ENCODE measurements at places on chromosomes 12 and 14.

GRCh38 chr12:88985011-88985410, 367.3 kb downstream of the DUSP6 start:
- no peak for DNase-seq

- DNase-seq, result no peak
These were observed 9.3 kb downstream of the PEBP1 start for GRCh38 chr12:118145113-118145797.

DNA sequence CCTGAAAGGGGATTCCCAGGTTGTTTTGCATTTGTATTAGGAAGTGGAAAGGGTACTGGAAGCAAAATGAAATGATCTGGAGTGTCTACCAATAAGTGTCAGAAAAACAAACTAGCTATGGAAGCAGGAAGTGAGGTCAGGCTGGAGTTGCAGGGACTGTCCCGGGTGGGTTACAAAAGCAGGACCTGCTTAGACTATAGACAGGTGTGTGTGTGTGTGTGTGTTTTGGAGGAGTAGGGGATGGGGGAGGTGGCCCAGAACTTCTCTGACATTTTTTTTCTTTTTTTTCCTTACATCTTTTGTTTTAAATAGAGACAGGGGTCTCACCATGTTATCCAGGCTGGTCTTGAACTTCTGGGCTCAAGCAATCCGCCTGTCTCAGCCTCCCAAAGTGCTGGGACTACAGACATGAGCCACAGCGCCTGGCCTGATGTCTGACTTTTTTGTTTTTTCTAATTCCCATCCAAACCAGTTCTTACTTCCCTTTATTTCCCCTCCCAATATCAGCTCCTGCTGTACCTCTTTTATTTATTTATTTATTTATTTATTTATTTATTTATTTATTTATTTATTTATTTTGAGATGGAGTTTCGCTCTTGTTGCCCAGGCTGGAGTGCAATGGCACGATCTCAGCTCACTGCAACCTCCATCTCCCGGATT, 512 bp upstream of the RND1 start:
- DNase-seq, result no peak

DNA sequence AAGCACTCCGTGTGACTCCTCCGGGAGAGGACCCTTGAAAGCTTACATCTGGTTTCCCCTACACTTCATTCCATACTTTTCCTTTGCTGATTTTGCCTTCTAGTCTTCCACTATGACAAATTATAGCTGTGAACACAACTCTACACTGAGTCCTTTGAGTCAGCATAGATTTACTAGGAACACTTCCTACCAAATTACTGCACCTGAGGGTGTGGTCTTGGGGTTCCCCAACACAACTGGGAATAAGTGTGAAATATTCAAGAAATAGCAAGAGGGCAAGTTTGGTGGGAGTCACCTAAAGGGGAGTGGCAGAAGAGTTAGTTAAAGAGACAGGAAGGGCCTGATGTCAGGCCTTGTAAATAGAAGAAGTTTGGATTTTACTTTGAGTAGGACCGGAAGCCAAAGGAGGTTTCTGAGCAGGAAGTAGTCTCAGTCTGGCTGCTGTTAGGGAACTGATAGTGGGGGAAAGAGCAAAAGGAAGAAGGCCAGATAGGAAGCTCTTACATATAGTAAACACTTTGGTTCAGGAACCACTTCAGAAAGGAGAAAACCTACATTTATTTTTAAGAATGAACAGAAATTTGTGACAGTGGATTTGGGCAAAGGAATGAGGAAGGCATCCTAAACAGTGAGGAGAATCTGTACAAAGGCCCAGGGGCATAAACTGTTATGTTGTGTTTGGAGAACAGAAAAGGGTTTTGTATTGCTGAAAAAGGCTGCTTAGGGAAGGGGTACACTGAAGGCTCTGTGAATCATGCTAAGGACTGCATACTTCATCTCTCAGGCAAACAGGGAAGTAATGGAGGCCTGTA, 14.2 kb downstream of the SEL1L start:
- DNase-seq, result no peak

GRCh38 chr14:102233081-102233480, 71.9 kb downstream of the MOK start:
- DNase-seq, result no peak

DNA sequence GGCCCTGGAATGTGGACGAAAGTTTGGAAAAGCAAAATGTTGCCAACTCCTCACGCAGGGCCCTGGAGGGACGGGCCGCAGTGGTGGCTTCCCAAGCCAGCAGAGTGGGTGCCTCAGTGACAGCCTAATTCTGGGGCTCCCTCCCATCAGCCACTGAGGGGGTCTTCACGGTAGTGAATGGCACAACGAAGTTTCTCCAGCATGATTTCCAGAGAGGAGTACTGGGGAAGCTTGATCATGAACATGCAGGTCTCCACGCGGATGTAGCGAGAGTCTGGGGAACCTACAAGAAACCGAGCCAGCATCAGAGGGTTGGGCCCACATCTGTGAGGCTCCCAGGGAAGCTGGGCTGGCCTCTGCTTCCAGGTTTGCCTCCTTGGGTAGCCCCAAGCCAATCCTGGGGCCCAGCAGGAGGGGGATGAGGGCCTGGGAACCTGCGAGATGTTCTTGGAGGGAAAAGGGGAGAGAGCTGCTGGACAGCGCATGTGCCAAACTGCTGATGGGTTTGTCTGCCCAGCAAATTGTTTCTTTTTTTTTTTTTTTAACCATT, 37.0 kb downstream of the TRAFD1 start:
- DNase-seq, result no peak

- no peak for DNase-seq
These were observed 57.2 kb upstream of the JDP2 start for GRCh38 chr14:75370416-75371205.

DNA sequence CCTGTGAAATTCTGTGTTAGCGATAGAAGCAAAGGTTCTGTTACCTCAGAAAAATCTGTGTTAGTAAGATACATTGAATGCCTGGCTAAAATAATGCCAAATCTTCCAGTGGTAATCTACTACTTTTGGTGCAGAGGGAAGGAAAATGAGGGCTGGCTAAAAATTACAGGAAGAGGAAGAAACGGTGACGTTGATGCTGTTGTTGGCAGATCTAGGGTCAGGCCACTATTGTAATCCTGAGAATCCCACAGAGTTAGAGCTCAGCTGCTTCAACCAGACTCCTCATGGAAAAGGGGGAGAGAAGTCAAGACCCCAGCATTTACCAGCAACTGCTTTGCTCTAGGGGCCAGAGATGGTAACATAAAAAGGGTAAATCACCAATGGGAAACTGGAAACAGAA, 145.1 kb downstream of the PPM1H start:
- no peak for DNase-seq

DNA sequence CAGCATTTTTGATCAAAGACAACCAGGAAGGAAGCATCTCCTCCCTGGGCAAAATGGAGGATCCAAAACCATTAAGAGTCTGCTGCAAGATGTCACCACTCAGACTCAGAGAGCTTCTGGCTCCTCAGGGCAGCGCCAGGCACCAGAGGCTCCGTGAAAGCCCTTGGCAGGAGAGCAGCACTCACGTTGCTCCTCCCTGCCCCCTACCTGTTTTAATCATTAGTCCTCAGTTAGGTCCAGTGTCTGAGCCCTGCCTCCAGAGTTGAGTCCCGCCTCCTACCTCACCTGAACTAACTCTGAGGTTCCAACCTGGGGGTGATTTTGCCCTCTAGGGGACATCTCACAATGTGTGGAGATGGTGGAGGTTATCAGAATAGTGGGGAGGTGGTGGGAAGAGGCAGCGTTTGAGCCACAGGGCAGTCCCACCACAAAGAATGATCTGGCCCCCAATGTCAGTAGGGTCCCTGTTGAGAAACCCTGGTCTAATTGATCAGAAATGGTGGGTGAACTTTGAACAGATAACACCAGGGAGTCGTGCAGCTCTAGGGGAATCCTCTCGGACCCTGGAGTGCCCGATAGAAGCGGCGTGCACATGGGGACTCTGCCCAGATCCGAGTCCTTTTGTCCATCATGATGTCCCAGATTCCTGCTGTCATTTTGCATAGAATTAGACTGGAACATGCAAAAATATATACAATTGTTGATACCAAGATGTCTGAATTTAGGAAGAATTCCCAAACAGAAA, 156.7 kb upstream of the DIO3 start:
- no peak for DNase-seq

- DNase-seq, result no peak
These were observed 170.8 kb downstream of the RPL10L start for GRCh38 chr14:46480817-46481216.

DNA sequence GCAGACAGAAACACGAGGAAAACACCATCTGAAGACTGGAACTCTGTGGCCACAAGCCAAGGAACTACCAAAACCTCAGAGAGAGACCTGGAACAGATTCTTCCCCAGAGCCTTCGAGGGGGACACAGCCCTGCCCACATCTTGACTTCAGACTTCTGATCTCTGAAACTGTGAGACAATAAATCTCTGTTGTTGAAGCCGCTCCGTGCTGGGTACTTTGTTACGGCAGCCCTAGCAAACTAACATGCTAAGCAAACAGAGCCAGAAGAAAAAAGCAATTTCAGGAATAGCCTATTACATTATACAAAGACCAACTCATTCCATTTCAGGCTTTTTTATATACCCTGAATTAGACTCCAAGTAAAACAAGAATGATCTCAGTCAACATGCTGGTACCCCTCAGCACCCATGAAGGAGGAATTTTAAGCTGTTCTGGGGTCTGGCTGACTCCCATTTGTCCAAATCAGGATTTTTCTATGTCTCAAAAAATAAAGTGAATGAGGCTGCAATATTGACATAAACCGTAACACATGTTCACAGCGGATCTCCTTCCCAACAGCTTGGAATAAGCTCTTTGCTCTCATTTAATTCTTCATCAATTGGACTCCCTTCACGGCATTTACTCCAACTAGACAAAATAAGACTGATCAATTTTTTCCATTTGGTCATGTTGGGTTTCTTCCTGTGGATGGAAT, 190.1 kb downstream of the FOXN3 start:
- no peak for DNase-seq

DNA sequence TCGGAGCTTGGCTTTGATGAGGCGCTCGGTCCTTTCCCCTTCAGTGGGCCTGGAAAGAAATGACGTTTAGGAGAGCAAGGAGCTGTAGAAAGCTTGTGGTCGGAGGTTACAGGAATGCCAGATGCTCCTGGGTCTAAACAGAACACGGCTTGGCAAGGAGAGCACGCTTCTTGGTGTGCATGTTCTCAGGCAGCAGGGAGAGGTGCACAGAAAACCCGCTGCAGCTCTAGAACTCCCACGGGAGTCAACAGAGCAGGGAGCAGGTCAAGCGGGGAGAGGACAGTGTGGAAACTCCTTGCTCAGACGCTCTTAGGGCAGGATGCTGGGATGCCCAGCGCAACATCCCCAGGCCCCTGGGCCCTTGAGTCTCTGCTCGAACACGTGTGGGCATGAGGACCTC, 51.0 kb downstream of the SSH1 start:
- DNase-seq, result no peak

GRCh38 chr12:4036671-4037271, 163.6 kb upstream of the PARP11 start:
- DNase-seq, result no peak

DNA sequence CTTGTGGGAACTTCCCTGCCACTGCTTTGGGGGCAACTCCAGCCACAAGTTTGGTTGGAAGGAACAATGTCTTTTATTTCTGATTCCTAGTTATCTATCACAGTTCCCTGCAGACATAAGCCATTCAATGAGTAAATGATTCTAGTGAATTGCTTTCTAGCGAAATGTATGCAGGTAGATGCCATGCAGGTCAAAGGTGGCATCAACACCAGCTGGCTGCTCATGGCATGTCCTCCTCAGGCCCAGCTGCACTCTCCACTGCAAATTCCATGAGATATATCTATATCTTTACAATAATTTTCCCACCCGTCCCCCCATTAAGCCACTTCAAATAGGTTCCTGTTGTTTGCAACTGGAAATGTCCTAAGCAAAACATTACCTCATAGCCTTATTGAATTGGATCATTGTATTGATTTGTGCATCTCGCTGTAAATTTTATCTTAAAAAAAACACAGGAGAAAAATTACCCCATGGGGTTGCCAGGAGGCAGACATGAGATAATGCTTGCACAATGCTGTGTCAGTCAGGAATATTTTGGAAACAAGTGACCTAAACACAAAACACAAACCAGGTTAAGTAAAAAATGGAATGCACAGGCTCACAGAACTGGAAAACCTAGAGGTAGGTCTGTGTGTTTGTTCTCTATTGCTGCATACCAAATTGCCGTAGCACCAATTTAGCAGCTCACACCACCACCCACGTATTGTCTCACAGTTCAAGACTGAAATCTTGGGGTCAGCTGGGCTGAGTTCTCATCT, 32.8 kb upstream of the TXNRD1 start:
- no peak for DNase-seq

DNA sequence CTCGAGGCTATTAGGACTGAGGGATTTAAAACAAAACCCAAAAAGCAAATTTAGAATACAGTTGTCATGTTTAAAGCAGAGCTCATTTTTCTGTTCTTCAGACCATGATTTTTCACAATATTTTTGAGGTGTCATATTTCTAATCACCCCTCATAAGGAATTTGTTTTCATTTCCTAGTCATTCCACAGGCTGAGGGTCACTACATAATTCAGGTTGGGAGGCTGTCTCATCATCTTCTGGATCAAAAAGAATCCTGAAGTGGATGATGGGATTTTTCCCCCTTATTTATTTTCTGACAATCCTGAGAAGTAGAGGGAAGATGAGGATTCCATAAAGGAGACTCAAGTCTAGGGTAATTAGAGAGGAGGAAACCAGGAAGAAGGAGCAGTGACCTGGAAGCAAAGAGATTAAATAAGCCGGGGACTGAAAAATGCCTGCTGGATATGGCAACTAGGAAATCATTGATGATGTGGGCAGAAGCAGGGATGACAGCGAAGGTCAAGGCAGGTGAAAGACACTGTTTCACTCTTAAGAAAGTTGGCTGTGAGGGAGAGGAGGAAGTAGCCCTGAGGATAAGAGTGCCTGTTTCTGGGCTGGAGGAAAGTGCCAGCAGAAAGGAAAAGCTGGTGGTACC, 9.0 kb upstream of the PCNX1 start:
- DNase-seq, result no peak

DNA sequence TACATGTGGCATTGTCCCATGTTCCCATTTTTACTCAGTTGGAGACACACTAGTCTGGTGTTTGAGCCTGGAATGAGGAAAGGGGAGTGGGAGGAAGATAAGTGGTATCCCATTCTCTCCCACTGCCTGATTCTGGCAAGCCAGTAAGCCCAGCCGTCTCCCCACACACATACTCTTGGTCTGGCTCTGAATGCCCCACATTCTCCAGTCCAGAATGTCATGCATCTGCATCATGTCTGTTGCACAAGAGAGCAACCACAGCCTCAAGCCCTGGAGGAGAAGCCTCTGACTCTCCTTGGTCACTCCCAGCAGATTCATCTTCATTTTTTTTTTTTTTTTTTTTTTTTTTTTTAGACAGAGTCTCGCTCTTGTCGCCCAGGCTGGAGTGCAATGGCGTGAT, 48.0 kb downstream of the DRAM1 start:
- peak; percentile 38 for DNase-seq

- no peak for DNase-seq
These were observed 14.6 kb upstream of the PITPNM2 start for GRCh38 chr12:123165537-123165936.

- DNase-seq, result no peak
These were observed 22.8 kb downstream of the PPP1R12A start for GRCh38 chr12:79911889-79912656.

GRCh38 chr12:2646341-2646740, 148.4 kb upstream of the FKBP4 start:
- no peak for DNase-seq

GRCh38 chr12:53809005-53809404, 57.2 kb upstream of the CISTR start:
- no peak for DNase-seq

- DNase-seq, result no peak
These were observed 43.5 kb downstream of the HECTD1 start for GRCh38 chr14:31164115-31164514.
